IPS DF 6.9 (cell line): ENCODE measurements at places on chromosomes 13 and 19.

DNA sequence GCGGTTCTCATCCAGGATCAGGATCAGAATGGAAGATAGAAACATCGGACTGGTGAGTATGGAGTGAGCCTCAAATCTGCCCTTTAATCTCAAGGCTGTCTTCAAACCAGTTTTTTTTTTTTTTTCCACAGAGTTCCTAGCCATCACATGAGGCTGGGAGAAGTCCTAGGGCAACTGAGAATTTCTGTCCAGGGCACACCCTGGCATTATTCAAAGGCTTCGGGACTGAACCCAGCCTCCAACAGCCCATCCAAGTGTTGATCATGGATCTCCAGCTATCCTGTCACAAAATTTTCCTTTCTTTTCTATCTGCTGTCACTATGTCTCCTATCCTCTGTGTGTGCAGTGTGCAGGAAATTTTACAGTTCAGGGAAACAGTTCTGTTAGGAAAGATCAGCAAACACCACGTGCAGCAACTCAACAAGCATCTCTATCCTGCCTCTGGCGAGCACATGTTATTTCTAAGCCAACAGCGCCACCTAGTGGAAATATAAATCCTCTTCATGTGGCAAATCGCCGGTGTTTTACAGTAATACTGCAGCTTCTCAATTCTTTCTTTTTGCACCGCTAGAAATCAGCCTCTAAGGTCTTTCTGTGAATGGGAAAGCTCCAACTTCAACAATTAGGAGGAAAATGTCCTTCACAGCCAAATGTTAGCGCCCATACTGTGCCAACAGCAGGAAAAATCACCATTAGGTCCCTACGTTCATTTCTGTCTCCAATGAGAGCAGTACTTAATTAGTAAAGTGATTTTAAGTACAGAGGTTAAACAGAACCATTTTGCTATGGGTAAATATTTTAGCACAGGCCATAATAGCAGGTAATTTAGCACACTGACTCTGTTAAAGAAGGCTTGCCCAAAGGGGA, 21.4 kb upstream of the ZNF181 start:
- DNase-seq: no peak

DNA sequence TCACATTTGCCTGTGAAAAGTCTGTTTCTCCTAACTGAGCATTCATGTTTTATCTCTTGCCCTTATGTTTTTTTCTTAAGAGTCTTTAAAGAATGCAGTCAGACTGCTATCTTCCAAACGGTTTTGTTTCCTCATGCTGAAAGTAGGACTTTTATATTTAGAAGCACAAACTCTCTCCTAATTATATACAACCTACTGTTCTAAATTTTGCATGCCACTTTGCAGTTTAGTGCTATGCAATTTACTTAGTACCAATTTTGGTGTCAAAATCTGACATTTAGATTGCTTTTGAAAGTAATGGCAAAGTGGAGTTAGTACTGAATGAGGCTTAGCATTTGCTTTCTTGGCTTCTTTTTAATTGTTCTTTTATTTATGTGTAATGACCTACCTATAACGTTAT, 55.1 kb upstream of the PCDH20 start:
- DNase-seq: no peak

- DNase-seq: no peak
Measured at GRCh38 chr13:61960981-61961380, 545.3 kb upstream of the PCDH20 start.

DNA sequence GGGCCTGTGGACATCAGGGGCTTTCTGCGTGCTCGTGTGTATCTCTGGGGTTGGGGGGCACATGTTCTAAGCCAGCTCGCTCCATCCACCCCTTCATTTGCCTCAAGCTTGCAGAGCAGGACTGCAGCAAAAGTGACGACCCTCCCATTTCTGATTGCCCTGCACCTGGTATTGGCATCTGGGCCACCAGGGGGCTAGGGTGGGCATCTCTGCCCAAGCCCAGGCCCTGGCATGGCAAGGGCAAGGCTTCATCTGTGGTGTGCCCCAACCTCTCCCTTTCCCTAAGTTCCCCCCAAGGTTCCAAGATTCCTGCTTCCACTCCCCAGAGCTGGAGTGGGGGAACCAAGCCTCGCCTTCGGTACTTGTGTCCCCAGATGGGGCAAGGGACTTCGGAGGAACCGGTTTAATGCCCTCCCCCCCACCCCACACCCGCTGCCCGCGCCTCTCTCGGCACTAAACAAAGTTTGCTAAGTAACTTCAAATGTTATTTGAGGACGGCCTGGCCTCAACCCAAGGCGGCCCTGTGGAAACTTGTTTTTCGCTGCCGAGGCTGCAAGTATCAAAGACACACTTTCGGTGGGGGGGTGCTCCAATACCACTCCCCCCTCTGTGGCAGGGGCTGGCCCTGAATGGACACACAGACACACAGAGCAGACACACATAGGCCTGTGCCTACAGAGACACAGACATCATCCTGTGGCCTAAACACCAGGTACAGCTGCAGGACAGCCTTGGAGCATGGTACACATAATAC, 12.2 kb downstream of the NFIX start:
- DNase-seq: no peak

DNA sequence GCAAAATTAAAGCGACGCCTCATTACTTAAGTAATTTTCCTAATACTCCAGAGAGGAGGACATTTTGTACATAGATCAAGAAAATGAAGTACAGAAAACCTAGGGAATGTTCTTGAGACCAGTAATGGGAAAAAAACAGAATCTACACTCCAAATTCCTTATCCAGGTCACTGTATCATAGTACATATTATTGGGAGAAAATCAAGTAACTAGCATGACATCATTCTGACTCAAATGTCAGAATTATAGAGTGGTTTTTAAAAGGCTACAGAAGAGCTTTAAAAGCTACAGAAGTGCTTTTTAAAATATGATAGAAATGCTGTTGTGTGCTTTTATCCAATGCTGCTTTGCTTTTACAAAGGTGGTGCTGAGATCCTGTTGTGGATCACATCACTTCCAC, 86.3 kb upstream of the SLC15A1 start:
- no peak for DNase-seq

DNA sequence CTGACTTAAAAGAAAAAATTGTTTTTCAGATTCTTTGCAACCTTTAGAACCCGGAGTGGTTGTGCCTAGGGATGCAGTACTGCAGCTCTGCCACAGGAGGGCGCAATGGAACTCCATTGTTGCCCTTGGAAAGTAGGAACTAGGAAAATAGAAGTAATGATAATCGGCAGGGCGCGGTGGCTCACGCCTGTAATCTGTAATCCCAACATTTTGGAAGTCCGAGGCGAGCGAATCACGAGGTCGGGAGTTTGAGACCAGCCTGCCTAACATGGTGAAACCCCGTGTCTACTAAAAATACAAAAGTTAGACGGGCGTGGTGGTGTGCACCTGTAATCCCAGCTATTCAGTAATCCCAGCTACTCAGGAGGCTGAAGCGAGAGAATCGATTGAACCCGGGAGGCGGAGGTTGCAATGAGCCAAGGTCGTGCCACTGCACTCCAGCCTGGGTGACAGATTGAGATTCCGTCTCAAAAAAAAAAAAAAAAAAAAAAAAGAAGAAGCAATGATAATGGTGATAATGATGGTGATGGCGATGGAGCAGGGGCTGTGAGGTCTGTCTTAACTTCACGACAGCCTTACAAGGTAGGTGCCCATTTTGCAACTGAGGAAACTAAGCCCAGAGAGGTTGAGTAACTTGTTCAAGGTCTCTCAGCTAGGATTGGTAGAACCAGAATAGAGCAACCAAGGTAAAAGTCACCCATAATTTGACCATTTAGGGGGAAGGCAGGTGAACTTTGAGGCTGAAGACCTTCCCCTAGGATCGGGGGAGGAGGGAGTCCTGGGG, 5.5 kb upstream of the ADAMTS10 start:
- no peak for DNase-seq

DNA sequence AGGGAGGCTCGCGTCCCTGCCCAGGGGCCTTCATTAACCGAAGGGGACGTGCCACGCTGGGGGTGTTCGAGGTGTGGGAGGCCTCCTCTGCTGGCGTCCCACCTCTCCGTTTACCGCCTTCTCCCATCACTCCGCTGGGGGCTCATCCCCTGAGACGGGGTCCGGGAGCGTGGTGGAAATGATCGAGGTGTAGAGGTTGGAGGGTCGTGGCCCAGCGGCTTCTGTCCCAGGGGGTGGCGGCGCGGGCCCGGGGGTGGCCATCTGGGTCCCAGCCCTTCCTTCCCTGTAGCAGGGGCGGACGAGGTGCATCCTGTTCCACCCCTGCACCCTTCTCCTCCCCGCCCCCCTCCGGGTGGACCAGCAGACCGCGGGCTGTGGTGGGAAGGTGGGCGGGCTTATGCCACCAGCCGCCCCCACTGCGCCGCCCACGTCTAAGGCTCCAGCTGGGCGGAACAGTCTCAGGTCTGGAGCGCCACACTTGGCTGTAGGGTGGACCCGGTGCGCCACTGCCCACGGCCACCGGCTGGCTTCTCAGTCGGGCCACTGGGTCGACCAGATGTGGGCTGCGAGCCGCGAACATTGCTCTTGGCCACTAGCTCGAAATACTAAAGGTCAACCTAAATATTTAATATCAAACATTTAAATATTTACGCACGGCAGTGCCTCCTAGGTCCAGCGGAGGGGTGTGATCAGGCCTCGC, 69.5 kb downstream of the ZNF723 start:
- DNase-seq: no peak

GRCh38 chr19:30349131-30349730, 23.0 kb upstream of the ZNF536 start:
- DNase-seq: peak; percentile 52

GRCh38 chr19:51948975-51949374, 21.7 kb downstream of the ZNF613 start:
- no peak for DNase-seq

DNA sequence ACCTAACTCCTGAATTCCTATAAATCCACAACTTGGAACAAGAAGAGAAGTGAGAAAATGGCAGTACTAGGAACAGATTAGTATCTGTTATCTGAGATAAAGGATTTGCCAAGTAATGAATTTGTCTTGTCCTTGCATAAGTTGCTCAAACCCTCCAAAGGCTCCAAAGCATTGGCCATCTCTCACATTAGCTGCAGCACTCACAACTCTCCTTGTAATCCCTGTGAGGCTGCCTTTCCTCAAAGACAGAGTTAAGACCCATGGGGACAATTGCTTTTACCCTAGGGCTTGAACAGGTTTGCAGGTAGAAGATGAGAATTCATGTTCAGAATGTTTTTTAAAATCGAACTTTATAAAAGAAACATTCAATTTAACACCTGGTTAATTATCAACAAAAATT, 1702.2 kb downstream of the EFNB2 start:
- no peak for DNase-seq

DNA sequence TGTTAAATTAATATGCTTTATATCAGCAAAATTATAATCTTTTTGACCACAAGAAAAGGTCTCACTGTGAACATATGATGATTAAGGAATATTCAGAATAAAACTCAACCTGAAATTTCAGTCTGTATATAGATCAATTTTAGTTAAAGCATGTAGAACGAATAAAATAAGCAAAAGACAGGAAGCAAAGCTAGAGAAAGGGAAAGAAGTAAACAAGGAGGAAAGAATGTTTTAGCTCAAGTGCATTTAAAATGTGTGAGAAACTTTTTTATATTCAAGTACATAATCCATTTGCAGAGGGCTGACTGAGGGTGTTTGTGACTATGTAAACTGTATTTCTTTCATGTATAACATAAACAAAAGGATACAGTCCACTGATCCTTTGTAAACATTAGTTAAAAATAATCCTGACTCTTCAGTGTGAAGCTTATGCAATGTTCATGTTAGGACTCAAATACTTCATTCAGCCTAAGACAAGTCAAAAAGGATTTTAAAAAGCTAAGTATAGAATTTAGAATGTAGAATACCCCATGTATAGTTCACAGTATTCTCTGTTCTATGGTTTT, 472.1 kb downstream of the DIAPH3 start:
- no peak for DNase-seq

- DNase-seq: no peak
Measured at GRCh38 chr13:111503905-111504695, 183.7 kb downstream of the TEX29 start.

- DNase-seq: no peak
Measured at GRCh38 chr19:46404753-46405468, 8.5 kb downstream of the CCDC8 start.

DNA sequence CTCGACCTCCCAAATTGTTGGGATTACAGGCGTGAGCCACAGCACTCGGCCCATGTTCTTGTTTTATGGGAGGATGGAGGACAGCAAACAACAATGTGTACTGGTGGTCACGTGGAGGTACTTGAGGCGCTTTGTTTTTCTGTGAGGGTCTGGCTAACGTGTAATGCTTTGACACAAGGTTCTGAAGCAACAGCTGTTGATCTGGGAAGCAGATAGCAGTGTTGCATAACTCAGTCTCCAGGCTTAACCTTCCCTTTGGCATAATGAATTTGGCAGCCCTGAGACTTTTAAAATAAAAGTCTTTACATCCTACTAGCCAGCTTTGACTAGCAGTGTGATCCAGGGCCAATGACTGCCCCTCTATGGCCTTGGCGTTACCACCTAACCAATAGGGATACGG, 6.9 kb upstream of the ZNF580 start:
- DNase-seq: no peak

DNA sequence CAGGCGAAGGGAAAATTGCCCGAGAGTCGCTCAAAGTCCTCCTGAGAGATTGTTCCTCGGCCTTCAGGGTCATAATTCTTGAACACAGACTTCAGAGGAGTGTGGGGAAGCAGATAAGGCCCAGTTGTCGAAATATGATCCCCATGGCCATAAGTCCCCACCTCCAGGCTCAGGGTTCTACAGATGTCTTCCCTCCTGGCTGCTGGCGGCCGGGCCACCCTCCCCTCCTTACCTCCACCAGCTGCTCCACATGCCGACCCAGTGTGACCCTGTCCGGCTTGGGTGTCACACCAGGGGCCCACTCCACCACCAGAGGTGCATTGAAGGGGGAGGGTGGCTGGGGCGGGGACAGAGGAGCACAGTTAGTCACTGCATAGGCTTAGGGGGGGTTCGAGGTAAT, 10.1 kb downstream of the FAM98C start:
- DNase-seq: no peak

DNA sequence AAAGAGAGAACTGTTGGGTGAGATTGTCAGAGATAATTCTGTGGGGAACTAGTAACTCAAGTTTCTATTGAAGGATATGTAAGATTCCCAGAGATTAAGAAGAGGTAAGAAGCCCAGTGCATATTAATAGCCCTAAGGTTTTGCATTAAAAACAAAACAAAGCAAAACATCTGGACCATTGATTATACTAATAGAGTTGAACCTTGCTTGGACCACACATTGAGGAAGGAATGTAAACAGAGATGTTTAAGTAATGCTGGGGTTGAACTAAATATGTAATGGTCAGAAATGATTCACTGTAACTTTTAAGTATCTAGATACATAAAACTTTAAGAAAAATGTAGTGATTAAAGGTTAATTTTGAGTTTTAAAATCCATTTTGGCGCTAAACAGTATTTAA, 1770.0 kb downstream of the PCDH9 start:
- DNase-seq: no peak

- DNase-seq: no peak
Measured at GRCh38 chr19:57512845-57513244, 13.1 kb downstream of the ZNF773 start.

- DNase-seq: peak; percentile 68
Measured at GRCh38 chr13:32267836-32268439, 47.2 kb downstream of the ZAR1L start.
